Neuronal stem cell (in vitro differentiated cells): ENCODE measurements at places on chromosomes 13 and 19.

DNA sequence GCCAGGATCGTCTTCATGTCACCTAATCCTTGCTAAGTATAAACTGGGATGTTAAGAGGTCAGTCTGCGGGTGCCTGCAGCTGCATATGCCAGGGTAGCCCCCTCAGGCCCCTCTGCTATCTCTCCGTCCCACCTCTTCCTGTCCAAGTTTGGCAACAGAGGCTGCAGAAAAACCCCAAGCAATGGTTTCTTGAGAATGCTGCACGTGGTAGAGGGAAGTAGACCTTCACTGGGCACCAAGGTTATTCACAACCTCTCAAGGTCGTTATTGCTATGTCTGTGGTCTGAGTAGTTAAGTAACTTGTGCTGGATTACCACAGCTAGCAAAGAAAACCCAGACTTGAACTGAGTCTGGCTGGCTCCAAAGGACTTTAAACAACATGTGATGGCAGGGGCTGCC, 77.9 kb upstream of the XPO4 start:
- DNase-seq: no peak

- DNase-seq: no peak
Observed at GRCh38 chr19:4390567-4391305, 9.6 kb downstream of the SH3GL1 start.

DNA sequence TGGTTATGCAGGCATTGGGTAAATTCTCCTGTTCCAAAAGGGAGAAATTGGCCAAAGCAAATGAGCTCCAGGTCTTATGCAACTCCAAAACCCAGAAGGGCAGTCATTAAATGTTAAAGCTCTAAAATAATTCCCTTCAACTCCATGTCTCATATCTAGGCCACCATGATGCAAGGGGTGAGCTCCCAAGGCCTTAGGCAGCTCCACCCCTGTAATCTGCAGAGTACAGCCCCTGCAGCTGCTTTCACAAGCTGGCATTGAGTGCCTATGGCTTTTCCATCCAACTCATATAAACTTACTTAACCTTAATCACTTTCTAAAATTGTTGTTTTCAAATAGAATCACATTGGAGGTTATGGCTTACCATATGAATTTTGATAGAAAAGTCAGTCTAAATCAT, 44.7 kb upstream of the ZNF429 start:
- DNase-seq: no peak

GRCh38 chr13:23787464-23787863, 101.7 kb downstream of the MIPEP start:
- DNase-seq: no peak

- DNase-seq: no peak
Observed at GRCh38 chr13:73000027-73000674, 58.7 kb upstream of the KLF5 start.

- DNase-seq: peak; percentile 89
Observed at GRCh38 chr19:47427241-47428176, 8.2 kb upstream of the MEIS3 start.

GRCh38 chr19:1780272-1780958, 27.1 kb downstream of the ONECUT3 start:
- no peak for DNase-seq

GRCh38 chr13:43235028-43235427, 211.6 kb downstream of the DNAJC15 start:
- DNase-seq: no peak

- peak; percentile 80 for DNase-seq
Observed at GRCh38 chr19:47697863-47698609, 15.2 kb upstream of the EHD2 start.

DNA sequence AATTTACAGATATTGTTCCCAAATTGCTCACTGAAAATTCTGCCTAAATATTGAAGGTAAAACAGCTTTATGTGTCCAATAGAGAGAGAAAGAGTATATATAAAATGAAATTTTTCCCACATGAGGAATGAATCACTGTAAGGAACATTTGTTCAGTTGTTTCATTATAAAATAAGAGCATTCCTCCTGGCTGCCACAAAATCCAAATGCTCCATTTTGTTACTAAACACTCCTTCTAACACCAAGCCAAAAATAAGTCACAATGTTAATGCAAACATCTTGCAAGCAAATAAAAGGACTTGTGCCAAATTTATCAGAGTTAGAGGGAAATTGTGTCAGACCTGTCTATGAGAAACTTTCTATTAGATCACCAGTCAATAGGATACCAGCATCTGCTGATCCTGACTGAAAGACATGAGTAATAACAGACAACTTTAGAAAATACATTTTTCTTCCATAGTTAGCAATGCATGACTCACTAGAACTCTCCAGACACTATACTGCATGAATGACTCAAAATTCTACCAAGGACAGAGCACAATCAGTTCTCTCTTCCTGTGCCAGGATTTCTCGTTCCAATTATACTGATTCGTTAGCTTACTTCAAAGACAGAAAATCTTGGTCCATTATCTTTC, 83.5 kb upstream of the FNDC3A start:
- DNase-seq: no peak

GRCh38 chr19:29375429-29376119, 150.2 kb upstream of the VSTM2B start:
- DNase-seq: no peak

DNA sequence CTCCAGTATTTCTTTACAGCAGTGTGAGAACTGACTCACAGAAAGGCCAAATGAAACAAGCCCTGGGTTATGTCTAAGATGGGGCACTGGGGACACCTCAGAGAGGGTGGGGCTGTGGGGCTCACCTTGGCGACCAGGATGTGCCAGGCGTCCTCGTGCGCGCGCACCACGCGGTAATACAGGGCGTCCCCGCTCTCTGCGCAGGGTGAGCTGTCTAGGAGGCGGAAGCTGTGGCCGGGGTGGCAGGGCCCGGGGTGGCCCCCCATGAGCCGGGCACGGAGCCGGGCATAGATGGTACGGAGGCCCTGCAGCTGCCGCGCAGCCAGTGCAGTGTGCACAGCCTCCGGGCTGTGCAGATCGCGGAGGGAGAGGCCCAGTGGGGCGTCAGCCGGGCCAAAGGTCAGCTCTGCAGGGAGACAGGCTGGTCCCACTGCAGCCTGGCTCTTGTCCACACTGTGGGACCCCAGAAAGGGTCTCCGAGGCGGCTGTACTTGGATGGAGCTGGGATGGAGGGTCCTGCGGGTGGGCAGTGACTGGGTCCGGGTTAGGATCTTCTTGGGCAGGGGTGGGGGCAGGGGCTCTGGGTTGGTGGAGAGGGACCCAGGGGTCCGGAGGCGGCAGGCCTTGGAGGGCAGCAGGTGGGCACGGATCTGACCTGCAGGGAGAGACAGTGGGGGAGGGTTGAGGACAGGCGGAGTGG, 3.4 kb downstream of the PEAK3 start:
- DNase-seq: no peak

- DNase-seq: no peak
Observed at GRCh38 chr13:31880851-31881494, 141.6 kb downstream of the RXFP2 start.

GRCh38 chr19:4396949-4397783, 3.2 kb downstream of the SH3GL1 start:
- no peak for DNase-seq

DNA sequence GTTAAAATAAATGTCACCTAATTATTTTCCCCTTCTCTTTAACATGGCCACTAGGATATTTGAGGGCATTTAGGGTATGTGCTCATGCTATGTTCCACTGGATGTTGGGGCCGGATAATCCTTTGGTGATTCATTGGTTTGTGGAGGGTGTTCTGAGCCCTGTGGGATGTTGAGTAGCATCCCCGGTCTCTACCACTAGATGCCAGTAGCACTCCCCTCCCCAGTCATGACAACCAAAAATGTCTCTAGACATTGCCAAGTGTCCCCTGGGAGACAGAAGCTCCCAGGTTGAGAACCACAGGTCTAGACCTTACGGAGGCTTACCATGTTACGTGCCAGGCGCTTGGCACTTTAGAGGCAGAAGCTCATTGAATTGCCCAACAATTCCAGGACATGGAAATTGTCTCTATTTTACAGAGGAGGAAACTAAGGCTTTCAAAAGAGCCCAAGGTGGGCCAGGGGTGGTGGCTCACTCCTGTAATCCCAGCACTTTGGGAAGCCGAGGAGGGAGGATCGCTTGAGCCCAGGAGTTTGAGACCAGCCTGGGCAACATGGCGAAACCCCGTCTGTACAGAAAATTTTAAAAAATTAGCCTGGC, 14.1 kb downstream of the SHANK1 start:
- no peak for DNase-seq

- no peak for DNase-seq
Observed at GRCh38 chr13:113441661-113442060, 11.6 kb downstream of the ADPRHL1 start.

- DNase-seq: no peak
Observed at GRCh38 chr13:27595055-27595811, 25.1 kb downstream of the LNX2 start.

DNA sequence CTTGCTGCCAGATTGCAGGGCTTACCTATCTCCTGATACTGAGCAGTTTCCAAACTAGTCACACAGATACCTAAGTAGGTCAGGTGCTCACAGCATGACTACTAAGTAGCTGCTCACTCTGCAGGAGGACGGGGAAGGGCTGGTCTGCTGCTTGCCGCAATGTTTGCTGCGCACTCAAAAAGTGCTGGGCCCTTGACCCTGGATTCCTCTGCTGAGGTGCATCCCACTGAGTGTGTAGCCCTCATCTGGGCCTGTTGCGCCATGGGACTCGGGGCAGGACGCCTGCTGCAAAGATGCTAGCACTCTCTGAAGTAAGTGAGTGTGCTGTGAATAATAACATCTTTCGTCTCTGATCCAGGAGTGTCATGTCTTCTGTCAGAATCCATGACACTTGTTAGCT, 59.2 kb upstream of the MEDAG start:
- no peak for DNase-seq

DNA sequence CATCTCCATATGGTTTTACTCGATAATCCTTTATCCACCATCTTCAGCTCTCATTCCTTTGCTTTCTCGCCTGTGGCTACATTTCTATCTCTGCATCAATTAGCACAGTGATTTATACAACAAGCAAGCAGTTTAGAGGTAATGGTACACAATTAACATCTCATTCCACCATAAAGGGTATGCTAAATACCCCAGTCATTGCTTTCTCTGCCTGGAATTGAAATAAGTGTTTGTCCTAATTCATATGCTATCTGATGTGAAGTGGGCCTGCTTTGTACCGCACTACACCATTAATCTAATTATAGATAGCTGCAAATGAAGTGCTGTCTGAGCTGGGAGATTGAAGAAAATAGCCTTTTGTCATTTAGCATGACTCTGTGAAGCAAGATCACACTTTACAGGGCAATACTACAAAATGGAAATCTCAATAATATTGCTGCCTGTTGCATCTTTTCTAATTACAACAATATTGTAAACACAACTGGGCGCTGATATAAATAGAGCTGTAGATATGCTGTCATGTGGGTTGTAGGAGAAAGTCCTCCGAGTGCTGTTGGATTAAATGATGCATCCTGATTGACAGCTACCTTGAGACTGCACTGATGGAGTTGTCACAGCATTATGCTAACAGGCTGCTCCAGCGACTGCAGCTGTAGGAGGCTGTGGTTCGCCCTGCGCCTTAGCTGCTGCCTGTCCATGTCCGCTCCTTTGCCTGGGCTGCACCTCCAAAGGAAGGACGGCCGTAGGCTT, 78.2 kb downstream of the GGACT start:
- DNase-seq: no peak

- peak; percentile 58 for DNase-seq
Observed at GRCh38 chr19:57406516-57407123, 4.3 kb upstream of the ZNF17 start.

DNA sequence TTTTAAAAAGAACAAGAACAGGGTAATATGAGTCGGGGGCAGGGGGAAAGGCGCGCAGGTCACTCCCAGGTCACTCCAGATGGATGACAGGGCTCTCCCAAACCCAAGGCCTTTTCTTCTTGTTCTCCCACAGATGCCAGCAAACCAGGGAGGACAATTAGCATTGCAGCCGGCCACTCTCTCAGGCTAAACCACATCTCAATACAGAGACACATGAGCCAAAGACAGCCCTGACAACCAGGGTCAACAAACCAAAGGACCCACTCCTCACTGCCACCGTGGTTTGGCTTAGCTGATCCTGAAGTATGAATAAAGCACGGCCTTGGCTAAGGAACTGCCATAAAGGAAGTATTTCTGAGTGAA, 47.3 kb downstream of the LATS2 start:
- no peak for DNase-seq

DNA sequence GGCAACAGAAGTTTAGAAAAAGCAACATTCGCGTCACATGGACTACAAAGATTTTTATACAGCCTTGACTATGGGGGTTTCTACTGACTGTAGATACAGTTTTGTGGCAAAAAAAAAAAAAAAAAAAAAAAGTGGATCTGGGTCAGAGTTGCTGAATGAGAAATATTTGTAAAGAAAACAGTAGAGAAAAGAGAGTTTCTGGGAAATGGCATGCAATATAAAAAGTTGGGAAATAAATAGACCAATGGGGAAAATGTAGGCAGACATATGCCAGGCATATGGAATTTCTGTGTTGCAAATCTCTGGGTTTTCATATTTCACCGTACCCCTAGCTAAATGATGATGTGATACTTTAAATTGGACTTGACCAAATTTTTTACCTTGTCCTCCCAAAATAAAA, 315.3 kb downstream of the EFNB2 start:
- DNase-seq: no peak

- DNase-seq: peak; percentile 83
Observed at GRCh38 chr19:11242864-11243797, 3.7 kb downstream of the ANGPTL8 start.

GRCh38 chr13:26992951-26993719, 178.5 kb downstream of the USP12 start:
- DNase-seq: no peak
